Mesendoderm (in vitro differentiated cells): ENCODE measurements at places on chromosomes 3 and 15.

GRCh38 chr3:48135552-48136495 is 52.4 kb downstream of the CDC25A start:
- no peak for DNase-seq

GRCh38 chr15:48696627-48697312 is 51.3 kb upstream of the FBN1 start:
- peak; percentile 41 for DNase-seq

- no peak for DNase-seq
These were observed 41.3 kb upstream of the PIK3CB start for GRCh38 chr3:138875754-138876664.

- DNase-seq: no peak
These were observed 13.3 kb downstream of the SEMA3F start for GRCh38 chr3:50168388-50168787.

DNA sequence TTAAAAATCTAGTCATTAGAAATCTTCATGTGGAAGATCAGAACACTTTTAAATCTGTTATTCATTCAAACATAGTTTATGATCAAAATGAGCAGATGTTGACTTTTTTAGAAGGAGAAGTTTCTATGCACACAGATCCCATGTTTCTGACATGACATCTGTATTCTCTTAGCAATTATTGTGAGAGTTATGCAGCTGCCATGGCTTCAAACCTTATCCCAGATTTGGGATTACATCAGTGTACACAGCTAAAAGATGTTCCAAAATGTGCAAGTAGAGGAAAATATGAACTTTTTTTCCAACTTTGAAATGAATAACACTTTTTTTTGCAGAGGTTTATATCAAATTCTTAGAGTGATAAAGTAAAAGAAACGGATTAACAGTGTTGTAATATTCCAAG is 1166.9 kb downstream of the ZPLD1 start:
- no peak for DNase-seq

- DNase-seq: peak; percentile 68
These were observed 123.3 kb upstream of the CTNNB1 start for GRCh38 chr3:41075975-41076374.

DNA sequence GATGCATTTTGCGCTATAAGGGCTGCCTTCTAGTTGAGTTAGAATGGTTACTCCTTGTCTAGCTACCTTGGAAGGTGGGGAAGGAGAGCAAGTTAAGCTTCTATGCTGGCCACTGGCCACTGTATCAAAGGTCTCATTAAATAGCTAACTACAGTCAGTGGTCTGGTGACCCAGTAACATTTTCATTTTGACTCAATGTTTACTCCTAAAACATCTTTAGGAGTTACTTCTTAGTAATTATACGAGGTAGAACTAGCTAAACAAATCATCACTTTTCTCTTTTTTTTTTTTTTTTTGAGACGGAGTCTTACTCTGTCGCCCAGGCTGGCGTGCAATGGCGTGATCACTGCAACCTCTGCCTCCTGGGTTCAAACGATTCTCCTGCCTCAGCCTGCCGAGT is 26.7 kb downstream of the ETV5 start:
- no peak for DNase-seq

GRCh38 chr15:22966321-22967083 is 13.7 kb downstream of the CYFIP1 start:
- no peak for DNase-seq

DNA sequence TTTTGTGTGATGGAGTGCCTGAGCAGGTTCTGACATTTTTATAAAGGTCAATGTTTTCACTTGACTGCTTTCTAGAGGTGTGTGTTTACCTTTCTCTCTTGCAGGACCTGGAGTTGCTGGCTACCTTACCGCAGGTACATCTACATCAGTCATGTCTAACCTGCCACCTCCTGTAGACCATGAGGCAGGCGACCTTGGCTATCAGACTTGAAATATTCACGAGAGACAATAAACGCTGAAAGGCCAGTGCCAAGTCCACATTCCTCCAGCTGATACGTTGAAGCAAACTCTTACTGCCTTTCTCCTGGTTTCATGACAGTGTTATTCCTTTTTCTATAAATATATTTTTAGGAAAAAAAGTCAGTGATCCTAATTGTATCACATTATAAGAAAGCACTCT is 59.0 kb upstream of the ACKR4 start:
- DNase-seq: no peak

DNA sequence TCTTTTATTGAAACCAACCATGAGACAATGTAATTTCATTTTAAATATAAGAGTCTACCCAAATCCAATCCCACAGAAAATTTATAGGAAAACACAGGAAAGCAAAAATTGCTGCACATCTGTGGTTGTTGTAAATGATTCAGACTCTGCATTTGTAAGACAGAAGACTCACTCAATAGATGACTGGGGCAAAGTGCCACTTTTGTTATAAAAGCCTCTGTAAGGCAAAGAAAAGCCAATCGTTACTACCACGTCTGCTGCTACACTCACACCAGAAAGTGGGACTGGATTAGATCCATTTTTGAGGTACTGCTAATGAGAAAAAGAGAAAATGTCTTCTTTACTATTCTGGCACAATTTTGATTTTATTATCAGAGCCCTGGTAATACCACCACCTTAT is 74.9 kb downstream of the SEMA6D start:
- no peak for DNase-seq

- peak; percentile 95 for DNase-seq
These were observed at the start of gene PDHB for GRCh38 chr3:58433400-58434167. PDHB (minus strand) TSS chr3:58433832; CDS start chr3:58433809, 23 bp downstream.

DNA sequence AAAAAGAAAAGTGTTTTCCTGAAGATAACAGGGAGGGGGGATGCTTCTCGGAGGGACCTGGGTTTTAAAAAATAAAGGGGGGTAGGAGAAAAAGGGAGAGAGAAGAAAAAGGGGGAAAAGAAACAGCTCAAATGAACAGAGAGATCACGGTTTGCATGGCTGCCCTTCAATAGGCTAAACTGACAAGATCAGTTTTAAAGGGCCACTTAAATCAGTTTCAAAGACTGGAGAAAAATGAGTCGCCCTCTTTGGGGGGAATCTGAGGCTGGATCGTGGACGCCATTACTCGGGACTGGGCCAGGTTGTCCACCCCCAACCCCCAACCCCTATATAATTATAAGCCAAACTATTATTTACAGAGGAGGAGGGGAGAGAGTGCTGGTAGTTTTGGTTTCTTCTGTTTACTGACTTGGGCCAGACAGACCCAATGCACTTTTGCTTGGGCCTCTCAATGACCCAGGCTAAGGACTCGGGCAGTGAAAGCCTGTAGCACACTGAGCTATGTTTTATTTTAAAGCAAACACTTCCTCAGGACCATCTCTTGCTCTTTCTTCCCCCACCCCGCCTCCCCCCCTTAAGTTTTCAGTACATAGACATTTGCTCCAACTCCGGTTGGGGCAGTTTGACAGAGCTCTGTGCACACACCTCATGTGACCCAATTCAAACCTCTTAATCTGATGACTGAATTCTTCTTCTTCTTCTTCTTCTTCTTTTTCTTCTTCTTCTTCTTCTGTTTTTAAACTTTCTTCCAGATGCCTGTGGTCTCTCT is 6.3 kb downstream of the NR2F2 start:
- DNase-seq: peak; percentile 13

DNA sequence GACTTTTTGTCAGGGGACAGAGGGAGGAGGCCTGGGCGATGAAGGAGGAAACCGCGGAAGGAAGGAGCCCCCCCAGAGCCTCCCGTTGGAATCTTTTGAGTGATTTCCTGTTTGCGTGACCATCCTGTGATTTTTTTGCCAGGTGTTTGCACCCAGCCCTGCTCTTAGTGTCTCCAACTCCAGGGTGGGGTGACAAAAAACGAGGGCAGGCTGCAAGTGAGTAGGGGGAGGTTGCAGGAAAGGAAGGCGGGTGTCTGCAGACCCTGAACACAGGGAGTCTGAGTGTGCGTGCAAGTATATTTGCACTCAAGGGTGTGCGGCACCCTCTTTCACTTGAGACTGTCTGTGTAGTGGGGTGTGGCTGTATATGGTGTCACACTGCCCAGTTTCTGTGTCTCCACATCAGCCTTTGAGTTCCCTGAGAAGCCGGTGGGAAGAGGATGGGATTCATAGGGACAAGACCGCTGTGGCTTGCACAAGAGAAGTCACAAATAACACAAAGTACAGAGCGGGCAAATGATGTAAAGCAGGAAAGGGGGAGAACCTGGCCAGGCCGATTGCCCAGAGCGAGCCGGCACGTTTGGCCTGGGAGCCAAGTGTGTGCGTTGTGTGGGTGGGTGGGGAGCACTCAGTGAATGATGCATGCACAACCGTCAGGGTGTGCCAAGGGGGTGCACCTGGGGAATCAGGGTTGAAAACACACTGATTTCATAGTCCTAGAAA is 6.6 kb downstream of the ISLR2 start:
- no peak for DNase-seq

GRCh38 chr3:114418107-114418506 is 124.3 kb downstream of the TIGIT start:
- DNase-seq: peak; percentile 61

GRCh38 chr3:64666171-64666588 is 21.6 kb downstream of the ADAMTS9 start:
- no peak for DNase-seq

GRCh38 chr15:69666441-69666882 is 213.8 kb downstream of the RPLP1 start:
- DNase-seq: no peak

DNA sequence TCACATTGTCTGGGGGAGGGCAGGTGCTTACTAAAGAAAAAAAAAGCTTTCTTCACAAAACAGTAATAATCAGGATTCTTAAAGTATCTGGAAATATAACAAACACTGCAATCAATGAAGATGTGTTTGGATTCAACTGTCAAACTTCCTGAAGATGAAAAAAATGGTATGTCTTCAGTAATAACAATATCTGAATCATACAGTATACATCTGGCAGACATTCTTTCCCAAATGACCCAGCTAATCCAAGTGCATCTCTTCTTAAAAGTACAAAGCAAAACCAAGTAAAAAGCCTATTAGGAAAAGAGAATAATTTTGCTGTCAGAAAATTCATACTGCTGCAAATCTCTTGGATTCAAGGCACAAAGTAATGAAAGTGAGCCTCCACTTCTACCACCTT is 145.0 kb upstream of the MCTP2 start:
- no peak for DNase-seq

GRCh38 chr3:177196008-177196455 is 1.2 kb downstream of the TBL1XR1 start:
- no peak for DNase-seq

- DNase-seq: peak; percentile 22
These were observed 15.9 kb downstream of the SNX1 start for GRCh38 chr15:64111679-64112050.

- DNase-seq: no peak
These were observed 368.4 kb upstream of the IL12A start for GRCh38 chr3:159620281-159620680.

- no peak for DNase-seq
These were observed 427.7 kb upstream of the THBS1 start for GRCh38 chr15:39153058-39153714.

GRCh38 chr3:175127075-175127662 is 268.0 kb downstream of the NAALADL2 start:
- no peak for DNase-seq

GRCh38 chr15:80121546-80121945 is 31.3 kb upstream of the FAH start:
- DNase-seq: no peak

- DNase-seq: peak; percentile 75
These were observed 1218.9 kb downstream of the ROBO2 start for GRCh38 chr3:78258798-78259197.

GRCh38 chr15:38134252-38134651 is 118.4 kb upstream of the SPRED1 start:
- no peak for DNase-seq

DNA sequence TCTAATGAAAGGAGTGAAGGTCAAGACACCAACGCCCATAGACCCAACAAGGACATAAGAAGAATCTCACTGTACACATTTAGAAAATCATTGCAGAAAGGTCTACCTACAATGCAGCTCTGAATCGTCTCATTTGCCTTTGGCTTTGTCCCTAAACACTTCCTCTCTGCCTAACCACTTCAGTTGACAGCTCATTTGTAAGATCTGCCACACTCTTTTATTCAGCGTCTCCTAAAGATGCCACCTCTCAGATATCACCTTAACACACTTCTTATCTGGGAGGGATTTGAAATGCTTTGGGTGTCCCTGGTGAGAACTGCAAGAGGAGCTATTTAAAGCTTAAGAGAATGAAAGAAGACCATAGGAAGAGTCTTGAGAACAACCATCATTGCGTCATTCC is 38.7 kb downstream of the RAB27A start:
- DNase-seq: peak; percentile 84

DNA sequence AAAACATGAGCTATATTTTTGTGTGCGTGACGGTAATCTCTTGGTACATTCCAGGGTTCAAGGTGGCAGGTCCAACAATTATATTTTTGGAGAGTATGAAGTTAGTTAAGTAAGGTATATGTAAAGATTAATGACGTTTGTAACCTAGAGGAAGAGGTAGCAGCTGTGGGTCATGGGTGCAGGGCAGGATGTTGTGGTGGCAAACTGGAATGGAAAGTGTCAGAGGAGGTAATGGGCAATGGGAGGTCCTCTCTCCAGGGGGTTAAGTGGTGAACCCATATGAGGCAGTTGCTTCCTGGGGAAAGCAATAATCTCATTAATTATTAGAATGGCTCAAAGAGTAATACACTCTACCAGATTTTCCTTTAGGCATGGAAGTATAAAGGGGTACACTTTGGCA is 1.0 kb upstream of the CD200R1L start:
- DNase-seq: no peak

- DNase-seq: no peak
These were observed 99.6 kb upstream of the STT3B start for GRCh38 chr3:31432897-31433678.

GRCh38 chr3:62873761-62874710 is 1.2 kb downstream of the CADPS start:
- DNase-seq: peak; percentile 93

DNA sequence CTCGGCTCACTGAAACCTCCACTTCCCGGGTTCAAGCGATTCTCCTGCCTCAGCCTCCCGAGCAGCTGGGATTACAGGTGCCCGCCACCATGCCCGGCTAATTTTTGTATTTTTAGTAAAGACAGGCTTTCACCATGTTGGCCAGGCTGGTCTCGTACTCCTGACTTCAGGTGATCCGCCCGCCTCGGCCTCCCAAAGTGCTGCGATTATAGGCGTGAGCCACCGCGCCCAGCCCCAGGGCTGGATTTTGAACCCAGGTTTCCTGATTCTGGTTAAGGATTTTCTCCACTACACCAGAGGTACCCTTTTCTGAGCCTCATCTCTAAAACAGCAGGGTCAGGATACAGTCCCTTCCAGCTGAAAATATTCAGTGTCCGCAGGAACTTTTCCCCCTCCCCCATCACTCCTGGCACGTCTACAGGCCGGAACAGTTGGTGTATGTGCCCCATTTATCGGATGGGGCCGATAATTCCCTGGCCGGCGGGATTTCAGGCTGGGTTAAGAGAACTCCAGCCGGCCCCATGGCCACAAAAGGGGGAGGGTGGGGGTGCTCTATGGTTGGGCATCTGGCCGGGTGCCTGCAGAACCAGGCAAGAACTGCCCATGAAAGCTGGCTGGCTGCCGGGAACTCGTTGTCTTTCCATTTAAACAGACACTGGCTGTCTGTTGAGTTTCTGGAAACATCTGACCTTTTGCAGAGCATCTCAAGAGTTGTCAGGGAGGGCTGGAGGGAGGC is 26.8 kb upstream of the SEMA4B start:
- no peak for DNase-seq

- no peak for DNase-seq
These were observed 191.8 kb downstream of the LSAMP start for GRCh38 chr3:116253511-116253910.
